PC-9 (cell line): ENCODE measurements at places on chromosomes 5 and 9. TPM values are rescaled to one million over a fixed set of nuclear protein-coding genes. Genes with fewer than 3 reads are reported as not detected.

DNA sequence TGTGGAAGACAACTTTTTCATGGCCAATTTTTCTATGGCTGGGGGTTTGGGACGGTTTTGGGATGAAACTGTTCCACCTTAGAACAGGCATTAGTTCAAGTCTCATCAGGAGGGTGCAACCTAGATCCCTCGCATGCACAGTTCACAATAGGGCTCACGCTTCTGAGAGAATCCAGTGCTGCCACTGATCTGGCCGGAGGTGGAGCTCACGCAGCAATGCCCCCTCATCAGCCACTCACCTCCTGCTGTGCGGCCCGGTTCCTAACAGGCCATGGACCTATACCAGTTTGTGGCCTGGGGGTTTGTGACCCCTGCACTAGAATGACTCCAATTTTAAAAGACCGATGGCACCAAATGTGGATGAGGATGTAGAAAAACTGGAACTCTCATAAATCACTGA, 127.2 kb upstream of the IER5L start:
- H3K4me1 ChIP-seq: no peaks in the 10 kb centered on the region
- no peaks in the 10 kb centered on the region for H3K27me3 ChIP-seq
- no peak for DNase-seq

GRCh38 chr9:81052846-81053245, 636.5 kb downstream of the TLE1 start:
- H3K4me3 ChIP-seq: no peak overlapping the region
- H3K4me1 ChIP-seq: no peaks in the 10 kb centered on the region
- H3K27me3 ChIP-seq: no peaks in the 10 kb centered on the region

DNA sequence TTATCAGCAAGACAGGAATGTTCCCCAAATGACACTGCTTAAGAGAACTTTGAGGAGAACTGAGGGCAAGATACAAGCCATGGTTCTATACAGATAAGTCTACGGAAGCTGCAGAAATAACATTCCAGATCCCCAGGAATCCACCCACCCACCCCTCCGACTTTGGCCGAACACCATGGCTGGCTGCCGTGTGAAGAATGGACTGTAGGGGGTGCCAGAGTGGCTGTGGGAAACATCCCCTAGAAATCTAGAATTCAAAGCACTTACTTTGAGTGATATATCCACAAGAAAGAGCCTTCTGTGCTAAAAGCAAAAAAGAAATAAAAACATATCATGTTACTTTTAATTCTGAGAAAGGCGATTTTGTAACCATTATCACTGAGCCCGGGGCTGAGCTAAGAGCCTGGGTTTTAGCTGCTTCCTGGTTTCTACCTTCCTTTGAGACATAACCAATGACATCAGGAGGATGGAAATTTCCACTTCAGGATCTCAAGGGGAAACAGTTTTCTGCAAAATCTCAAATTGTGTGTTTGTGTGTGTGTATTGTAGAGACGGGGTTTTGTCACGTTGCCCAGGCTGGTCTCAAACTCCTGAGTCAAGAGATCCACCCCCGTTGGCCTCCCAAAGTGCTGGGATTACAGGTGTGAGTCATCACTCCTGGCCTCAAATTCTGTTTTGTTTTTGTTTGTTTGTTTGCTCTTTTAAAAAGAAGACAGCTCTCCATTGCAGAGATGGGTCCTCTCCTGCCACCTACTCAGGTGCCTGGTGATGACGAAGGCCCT, 36.4 kb downstream of the GGTA1 start:
- no peak overlapping the region for H3K4me3 ChIP-seq
- H3K27ac ChIP-seq: no peak overlapping the region
- no peaks in the 10 kb centered on the region for H3K36me3 ChIP-seq
- peaks cover 68% of the 10 kb centered on the region for H3K27me3 ChIP-seq

The FOCAD gene
- 12.4 and 17.1 TPM in 2 replicates for total RNA-seq

The TRIM32 gene
- total RNA-seq: 40.5 TPM in 2 replicates

- no peak overlapping the region for H3K4me3 ChIP-seq
- no peak overlapping the region for H3K27ac ChIP-seq
- DNase-seq: no peak
- no peaks in the 10 kb centered on the region for H3K27me3 ChIP-seq
- no peaks in the 10 kb centered on the region for H3K36me3 ChIP-seq
Observed at GRCh38 chr5:61419106-61419505, 87.0 kb downstream of the ZSWIM6 start.

The NRARP gene
- total RNA-seq: 20.6 and 25.8 TPM in 2 replicates

The NPR3 gene
- total RNA-seq: 2.2 and 4.1 TPM in 2 replicates

GRCh38 chr5:78501411-78502352, 141.3 kb downstream of the SCAMP1 start:
- DNase-seq: no peak
- H3K27me3 ChIP-seq: no peaks in the 10 kb centered on the region
- no peak overlapping the region for H3K4me3 ChIP-seq
- 0 out of 2 replicates have a peak overlapping the region, but pooled peaks have one; percentile 22 for H3K27ac ChIP-seq

The PCDHB4 gene
- 0.09 and 0.13 TPM in 2 replicates for total RNA-seq

The SLC35A4 gene
- 44.2 and 66.2 TPM in 2 replicates for total RNA-seq

The WDR36 gene
- 17.7 and 18.5 TPM in 2 replicates for total RNA-seq

- no peak overlapping the region for H3K4me3 ChIP-seq
- 0 out of 2 replicates have a peak, but pooled peaks cover 4% of the 10 kb centered on the region for H3K4me1 ChIP-seq
- H3K36me3 ChIP-seq: no peaks in the 10 kb centered on the region
- DNase-seq: no peak
- H3K27ac ChIP-seq: no peak overlapping the region
Observed at GRCh38 chr5:154646745-154647113, 108.4 kb upstream of the LARP1 start.

The PCDH12 gene
- total RNA-seq: not detected in 2 replicates

DNA sequence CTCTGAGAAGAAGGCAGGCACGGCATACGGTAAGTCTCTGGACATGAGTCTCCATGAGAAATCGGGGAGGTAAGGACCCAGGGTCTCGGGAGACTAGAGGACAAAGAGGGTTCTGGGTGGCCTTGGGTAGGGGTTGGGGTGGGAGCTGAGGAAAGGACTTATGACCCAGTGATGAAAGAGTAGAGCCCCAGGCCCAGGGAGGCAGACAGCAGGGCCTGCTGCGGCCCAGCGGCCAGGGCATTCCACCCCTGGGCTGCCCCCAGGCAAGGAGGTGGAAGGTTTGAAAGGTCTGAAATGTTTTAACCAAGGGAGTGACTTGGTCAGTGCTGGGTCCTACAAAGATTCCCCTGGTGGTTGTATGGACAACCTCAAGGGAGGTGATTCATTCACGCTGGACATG, 89.1 kb downstream of the CRB2 start:
- H3K4me1 ChIP-seq: no peaks in the 10 kb centered on the region
- no peak for DNase-seq
- H3K27ac ChIP-seq: no peak overlapping the region
- H3K36me3 ChIP-seq: no peaks in the 10 kb centered on the region
- H3K27me3 ChIP-seq: no peaks in the 10 kb centered on the region

The ZDHHC11 gene
- 13.1 and 19.1 TPM in 2 replicates for total RNA-seq

DNA sequence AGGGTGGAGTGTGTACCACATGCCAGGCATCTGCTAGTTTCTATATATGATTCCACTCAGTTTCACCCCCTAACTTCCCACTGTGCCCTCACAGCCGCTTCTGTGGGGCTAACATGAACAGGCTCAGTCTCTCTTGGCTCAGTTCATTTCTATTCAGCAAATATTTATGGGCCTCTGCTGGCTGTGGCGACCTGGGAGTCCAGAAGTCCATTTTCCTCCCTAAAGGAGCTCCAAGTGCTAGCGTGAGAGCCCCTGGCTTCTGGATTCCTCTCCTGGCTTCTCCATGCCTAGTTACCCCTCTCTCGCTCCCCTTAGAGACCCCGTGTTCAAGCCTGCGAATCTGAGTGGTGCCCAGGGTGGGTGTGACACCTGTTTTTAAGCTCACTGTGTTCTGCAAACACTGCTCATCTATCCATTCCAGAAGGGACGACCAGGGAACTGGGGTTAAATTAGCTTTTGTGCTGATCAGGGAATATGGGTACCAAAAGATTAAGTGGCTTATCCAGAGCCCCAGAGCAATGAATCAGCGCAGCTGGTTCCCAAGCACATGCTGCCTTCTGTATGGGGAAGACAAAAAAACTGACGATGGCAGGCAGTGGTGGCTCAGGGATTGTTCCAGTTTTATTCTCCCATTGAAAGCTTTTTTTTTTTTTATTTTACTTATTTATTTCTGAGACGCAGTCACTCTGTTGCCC, 57.6 kb downstream of the HMCN2 start:
- H3K27ac ChIP-seq: no peak overlapping the region
- no peak for DNase-seq
- peaks cover 69% of the 10 kb centered on the region for H3K27me3 ChIP-seq
- H3K4me3 ChIP-seq: no peak overlapping the region
- H3K4me1 ChIP-seq: no peaks in the 10 kb centered on the region

DNA sequence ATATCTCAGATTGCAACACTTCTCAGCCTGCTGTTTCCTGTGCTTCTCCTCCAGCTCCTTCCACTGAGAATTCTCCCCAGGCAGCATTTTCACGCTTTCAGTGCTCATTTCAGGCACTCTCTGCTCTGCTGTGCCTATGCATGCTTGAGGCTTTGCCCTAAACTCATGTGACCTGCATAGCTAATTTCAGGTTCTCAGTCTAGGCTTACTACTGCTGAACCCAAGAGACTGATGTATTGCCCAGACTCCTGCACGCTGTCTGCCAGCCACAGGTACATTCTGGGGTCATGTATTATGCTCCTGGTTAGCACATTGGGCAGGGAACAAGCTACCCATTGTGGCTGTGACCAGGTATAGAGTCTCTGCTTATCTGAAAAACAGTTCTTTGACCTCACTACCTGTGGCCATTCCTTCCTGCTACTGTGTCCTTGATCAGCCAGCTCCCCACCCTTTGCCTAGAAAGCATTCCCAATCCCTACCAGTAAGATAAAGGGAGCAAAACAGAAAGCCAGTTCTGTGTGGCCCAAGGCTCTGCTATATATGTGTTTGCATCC, 34.7 kb downstream of the PIP5K1B start:
- H3K27ac ChIP-seq: no peak overlapping the region
- H3K4me3 ChIP-seq: no peak overlapping the region
- H3K36me3 ChIP-seq: no peaks in the 10 kb centered on the region

DNA sequence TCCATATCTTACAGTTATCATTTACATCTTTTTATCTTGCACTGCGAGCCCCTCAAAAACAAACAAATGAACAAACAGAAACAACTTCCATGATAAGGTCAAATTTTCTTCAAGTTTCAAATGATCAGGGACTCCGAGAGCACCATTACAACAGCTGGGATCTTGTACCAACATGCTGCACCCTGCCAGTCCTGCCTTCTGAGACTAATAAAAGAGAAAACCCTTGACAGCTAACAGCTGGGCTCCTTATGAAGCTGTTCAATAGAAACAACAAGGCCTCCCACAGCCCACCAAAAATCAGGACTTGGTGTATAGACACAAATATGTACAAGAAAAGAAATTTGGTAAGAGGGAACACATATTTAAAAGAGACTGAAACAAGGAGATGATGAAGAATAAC, 985.3 kb upstream of the DMAC1 start:
- no peaks in the 10 kb centered on the region for H3K36me3 ChIP-seq
- no peaks in the 10 kb centered on the region for H3K4me1 ChIP-seq
- H3K27me3 ChIP-seq: no peaks in the 10 kb centered on the region

GRCh38 chr9:71647094-71647591, 121.2 kb downstream of the CEMIP2 start:
- DNase-seq: peak; percentile 45
- no peak overlapping the region for H3K4me3 ChIP-seq
- no peaks in the 10 kb centered on the region for H3K36me3 ChIP-seq
- no peak overlapping the region for H3K27ac ChIP-seq

DNA sequence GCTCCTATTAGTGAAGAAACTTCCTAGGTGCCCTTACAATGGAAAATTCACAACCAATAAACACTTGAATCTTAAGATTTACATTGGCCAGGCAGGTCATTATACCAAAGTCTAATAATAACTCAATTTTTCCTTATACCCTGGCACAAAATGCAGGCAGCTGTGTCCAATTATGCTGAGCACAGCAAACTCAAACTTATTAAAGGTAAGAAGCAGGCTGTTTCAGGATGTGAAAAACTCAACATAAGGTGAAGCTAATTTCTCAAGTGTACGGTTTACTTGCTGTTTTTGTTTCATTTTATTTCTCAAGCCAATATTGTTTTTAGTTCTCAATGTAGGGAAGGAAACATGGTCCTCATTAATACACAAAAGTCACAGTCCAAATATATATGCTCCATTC, 405.1 kb downstream of the KCTD16 start:
- H3K4me3 ChIP-seq: no peak overlapping the region
- H3K4me1 ChIP-seq: no peaks in the 10 kb centered on the region
- no peak for DNase-seq
- no peaks in the 10 kb centered on the region for H3K27me3 ChIP-seq
- no peak overlapping the region for H3K27ac ChIP-seq
- H3K36me3 ChIP-seq: no peaks in the 10 kb centered on the region

GRCh38 chr5:73431204-73431851, 17.2 kb downstream of the FOXD1 start:
- no peak overlapping the region for H3K4me3 ChIP-seq
- DNase-seq: no peak
- peaks cover 22% of the 10 kb centered on the region for H3K4me1 ChIP-seq
- H3K36me3 ChIP-seq: no peaks in the 10 kb centered on the region

- H3K27ac ChIP-seq: no peak overlapping the region
- no peak overlapping the region for H3K4me3 ChIP-seq
- DNase-seq: no peak
- no peaks in the 10 kb centered on the region for H3K4me1 ChIP-seq
Observed at GRCh38 chr9:93659837-93660177, 83.4 kb downstream of the PHF2 start.

The ANKRD55 gene
- not detected in 2 replicates for total RNA-seq

The SLC12A7 gene
- total RNA-seq: 174 and 207 TPM in 2 replicates

The PCDHAC1 gene
- 0.88 and 0.90 TPM in 2 replicates for total RNA-seq

- H3K4me1 ChIP-seq: peaks cover 7% of the 10 kb centered on the region
- no peaks in the 10 kb centered on the region for H3K27me3 ChIP-seq
- no peak overlapping the region for H3K27ac ChIP-seq
- no peak overlapping the region for H3K4me3 ChIP-seq
Observed at GRCh38 chr9:6147846-6148245, 67.8 kb upstream of the IL33 start.

GRCh38 chr5:148595697-148596096, 58.6 kb downstream of the HTR4 start:
- H3K36me3 ChIP-seq: no peaks in the 10 kb centered on the region
- H3K27ac ChIP-seq: no peak overlapping the region
- H3K27me3 ChIP-seq: no peaks in the 10 kb centered on the region
- no peak overlapping the region for H3K4me3 ChIP-seq
- no peaks in the 10 kb centered on the region for H3K4me1 ChIP-seq
